DMS 273 treated with DMSO at 0.1 percent for 48 hours (cell line): ENCODE measurements at places on chromosomes 2 and 18.
A peak's percentile ranks its signal among the peaks of the same experiment; 100 is the strongest.

- no peak for DNase-seq
These were observed 47.8 kb downstream of the TMEM17 start for GRCh38 chr2:62458206-62458641.

- DNase-seq: no peak
These were observed 37.8 kb downstream of the COPS9 start for GRCh38 chr2:240098349-240098748.

GRCh38 chr2:2931318-2932075 is 446.1 kb downstream of the EIPR1 start:
- DNase-seq: no peak

DNA sequence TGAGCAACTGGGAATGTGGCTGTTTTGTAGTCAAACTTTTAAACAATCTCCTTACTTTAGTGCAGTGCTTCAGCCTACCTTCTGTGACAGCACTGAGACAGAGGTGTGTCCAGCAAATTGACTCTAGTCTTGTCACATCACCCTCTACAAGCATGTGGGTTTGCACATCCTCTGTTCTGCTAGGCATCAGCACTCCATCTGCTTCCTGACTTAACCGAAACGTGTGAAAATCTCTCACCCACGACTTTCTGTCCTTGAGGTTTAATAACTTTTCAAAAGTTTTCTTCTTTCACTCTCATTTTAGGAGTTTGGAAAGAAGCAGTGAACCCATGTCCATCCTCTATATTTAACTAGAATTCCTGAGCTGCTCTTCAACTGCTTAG is 42.6 kb downstream of the TTR start:
- no peak for DNase-seq

DNA sequence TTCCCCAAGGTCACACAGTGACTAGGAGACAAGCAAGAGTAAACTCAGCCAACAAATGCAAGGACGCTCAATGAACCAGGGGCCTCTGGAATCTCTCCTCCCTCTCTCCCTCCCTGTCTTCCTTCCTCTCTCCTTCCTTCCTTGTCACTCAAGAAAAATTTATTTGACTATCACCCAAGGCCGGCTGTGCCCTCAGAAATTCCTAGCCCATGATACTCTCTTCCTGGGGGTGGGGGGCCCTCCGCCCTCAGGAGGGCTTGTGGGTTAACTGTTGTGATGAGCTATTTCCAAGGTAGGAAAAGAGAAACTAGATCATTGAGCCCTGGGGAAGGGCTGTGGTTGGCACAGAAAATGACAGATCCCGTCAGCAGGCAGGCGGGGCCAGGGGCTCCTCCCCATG is 21.7 kb downstream of the INHBB start:
- DNase-seq: no peak

DNA sequence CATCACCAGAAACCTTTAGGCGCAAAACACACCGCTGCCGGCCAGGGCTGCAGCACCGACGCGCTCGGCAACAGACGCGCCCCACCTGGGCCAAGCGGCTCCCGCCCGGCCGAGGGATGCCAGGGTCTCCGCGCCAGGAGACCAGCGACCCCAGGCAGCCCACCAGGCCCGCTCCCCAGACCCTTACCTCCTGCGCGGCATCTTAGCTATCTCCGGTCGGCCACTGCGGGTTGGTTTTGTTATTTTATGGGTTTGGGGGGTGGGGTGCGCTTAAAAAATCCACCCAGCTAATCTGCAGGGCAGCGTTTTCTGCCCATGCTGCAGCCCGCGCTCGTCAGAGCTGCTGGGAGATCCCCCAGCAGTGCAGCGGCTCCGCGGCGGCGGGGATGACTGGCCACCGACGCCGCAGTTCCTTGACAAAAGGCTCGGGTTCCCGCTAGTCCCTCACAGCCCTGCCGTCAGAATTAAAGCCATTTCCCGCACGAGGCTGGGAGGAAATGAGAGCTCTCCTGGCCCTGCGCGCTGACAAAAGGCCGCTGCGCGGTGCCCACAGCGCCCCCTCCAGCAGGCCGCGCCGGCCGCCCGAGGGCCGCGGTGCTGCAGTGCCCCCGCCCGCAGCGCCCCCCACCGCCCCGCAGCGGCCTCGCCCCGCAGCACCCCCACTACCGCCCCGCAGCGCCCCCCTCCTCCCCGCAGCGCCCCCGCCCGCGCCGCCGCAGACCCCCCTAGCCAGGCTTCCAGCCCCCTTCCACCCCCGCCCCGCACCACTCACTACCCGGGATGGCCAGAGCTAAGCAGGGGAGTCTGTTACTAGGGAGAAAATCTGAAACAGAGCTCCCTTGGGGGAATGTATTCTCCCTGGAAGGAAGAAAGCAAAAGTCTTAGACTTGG is at the start of gene ADD2:
TSS of gene ADD2 (minus strand) at position 502 of the 891 bp plus-strand sequence. CDS start 61,792 bp downstream, outside the sequence.
- peak; percentile 58 for DNase-seq

DNA sequence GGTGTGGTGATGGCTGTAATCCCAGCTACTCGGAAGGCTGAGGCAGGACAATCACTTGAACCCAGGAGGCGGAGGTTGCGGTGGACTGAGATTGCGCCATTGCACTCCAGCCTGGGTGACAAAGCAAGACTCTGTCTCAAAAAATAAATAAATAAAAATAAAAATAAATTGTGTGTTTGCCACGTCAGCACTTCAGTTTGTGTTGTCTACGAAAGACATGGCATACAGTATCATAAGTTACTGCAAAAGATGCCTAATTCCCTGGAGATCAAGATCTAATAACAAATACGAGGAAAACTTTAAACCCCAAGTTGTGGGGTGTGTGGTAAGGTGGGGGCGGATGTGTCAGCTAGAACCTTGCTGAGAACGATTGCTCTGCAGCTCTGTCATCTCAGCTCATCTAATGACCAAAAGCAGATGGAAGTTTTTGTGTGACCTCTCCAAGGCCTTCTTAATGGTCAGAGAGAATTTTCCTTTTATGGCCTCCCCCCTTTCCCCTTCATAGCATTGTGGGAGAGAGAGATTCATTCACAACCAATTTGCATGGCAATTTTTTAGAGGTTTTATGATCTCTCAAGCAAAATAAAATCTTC is 11.3 kb downstream of the NPAS2 start:
- no peak for DNase-seq

GRCh38 chr2:38722271-38723061 is 28.7 kb downstream of the SRSF7 start:
- no peak for DNase-seq

DNA sequence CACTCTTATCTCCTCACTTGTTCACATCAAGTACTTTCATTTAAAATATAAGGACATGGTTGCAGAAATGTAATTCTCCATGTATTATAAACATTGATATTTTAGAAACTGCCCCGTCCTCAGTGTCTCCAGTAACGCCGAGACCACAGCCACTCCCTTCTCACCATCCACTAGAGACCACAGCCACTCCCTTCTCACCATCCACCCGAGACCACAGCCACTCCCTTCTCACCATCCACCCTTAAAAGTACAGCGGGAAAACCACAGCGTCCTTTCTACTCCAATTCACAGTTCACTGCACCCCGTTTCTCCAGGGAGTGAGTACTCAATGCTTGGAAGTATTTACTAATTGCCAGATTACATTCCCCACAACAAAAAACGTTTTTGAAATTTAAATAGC is 1452.2 kb upstream of the ACVR2A start:
- no peak for DNase-seq
